ENCODE measurements at places on chromosomes 3 and 15.

DNA sequence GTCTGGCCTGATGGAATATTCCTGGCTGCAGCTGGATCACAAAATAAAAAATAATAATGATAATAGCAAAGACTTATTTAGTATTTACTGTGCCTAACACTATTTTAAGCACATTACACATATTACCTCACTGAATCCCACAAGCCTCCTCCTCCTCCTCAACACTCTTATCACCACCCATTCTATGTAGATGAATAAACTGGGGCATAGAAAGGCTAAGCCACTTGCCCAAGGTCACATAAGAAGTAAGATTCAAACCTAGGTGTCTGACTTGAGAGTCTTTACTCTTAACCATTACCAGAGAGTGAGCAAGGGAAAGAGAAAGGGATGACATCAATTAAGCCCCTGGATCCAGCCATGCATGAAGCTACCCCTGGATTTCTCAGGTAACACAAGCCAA is 493.1 kb downstream of the SHQ1 start:
- no peak for DNase-seq

- no peak for DNase-seq
Observed at GRCh38 chr3:71288269-71288930, 295.1 kb downstream of the FOXP1 start.

DNA sequence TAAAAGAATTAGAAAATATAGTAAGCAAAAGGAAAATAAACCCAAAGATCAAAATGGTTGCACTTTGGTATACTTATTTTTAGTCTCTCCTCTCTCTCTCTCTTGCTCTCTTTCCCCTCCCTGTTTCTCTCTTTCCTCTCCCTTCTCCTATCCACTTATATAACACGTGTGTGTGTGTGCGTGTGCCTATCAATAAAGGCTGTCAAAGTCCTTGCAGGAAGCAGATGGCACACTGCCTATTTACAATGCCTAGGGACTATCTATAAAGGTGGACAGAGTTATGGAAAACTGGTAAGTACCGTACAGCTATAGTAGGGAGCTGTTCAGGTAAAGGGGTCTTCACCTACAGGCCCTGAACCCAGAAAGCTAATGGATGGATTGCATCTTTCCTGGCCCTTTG is 161.6 kb downstream of the SQOR start:
- no peak for DNase-seq

- DNase-seq = no peak
Observed at GRCh38 chr3:18144571-18144970, 280.6 kb downstream of the SATB1 start.

- no peak for DNase-seq
Observed at GRCh38 chr3:162512488-162512887, 1015.9 kb downstream of the OTOL1 start.

- no peak for DNase-seq
Observed at GRCh38 chr3:103813955-103814354, 1379.1 kb downstream of the ZPLD1 start.

DNA sequence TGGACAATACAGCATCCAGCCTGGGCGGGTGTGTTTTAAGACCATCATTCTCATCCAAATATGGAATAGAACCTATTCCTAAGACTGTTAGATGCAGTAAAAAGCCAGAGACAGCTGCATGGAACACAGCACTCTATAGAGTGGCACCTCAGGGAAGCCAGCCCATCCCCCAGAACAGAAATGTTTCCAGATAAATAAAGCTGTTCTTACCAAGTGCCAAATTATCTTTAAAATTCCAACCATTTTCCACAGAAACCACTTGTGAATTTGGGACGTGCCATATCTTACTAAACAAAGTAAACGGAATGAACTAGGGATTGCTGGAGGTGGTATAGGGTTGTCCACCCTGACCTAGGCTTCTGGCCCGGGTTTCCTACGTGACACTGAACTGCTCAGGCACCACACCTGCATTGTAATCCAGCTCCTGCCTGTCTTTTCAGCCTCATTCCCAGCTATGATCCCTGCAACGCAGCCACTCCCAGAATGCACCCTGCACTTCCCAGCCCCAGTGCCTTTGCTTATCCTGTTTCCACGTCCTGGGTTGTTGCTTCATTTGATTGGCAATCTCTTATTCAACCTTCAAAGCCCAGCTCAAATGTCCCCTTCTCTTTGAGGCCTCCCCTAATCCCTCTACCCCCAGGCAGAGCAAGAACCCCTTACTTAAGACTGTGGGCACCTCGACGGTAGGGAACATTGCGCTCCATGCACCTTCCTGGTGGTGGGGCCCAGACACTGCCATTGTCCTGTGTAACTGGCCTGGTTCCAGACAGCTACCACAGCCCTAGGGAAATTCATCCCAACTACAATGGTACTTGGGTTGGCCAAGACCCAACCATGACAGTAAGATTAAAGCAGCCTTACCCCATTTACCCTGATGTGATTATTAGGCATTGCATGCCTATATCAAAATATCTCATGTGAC is 100.2 kb downstream of the IQSEC1 start:
- DNase-seq = no peak

DNA sequence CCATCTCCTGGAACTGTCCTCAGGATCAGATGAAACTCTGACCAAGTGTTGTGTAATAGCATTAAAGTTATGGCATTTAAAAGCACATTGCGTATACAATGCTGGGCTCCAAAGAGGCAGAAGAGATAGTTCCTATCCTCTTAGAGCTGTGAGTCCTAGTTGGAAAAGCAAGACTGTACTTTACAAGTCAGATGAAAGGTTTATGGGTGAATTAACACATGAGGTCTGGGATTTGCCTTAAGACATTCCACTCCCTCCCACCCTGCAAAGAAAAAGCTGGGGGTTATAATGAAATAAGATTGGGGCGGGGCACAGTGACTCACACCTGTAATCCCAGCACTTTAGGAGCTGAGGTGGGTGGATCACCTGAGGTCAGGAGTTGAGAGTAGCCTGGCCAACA is 35.6 kb downstream of the SNAPC5 start:
- no peak for DNase-seq

GRCh38 chr3:81931265-81932251 is 170.1 kb upstream of the GBE1 start:
- DNase-seq = no peak

DNA sequence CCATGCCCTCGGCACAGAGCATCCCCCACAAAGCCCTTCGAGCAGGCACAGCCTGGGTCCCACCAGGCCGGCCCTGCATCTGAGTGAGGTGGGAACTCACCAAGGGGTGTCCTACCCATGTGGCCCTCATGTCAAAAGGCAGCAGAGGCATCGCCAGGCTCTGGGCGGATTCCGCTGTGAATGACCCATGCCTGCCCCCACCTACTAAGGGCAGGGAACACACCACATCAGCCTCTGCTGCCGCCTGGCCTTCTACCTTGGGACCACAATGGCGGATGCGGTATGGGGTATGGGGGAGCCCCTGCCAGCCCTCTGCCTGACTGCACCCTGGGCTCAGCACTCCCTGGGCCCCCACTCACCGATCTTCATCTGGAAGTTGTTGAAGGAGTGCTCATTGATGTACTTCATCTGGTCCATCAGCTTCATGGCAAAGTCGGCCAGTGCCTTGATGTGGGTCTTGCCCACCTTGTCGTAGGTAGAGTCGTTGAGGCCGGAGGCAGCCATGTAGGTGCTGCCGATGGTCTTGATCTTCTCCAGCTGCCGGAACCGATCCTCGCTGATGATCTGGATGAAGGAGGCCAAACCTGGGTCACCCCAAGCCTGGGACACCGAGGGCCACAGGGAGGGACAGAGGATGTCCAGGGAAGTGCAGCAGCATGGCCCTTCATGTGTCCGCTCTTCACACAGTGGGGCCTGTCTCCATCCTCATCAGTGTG is 87.8 kb downstream of the SEC22A start:
- DNase-seq = no peak

GRCh38 chr15:94001255-94001801 is 230.0 kb upstream of the MCTP2 start:
- no peak for DNase-seq

GRCh38 chr3:149010504-149010951 is 19.2 kb downstream of the GYG1 start:
- DNase-seq = no peak

- DNase-seq = no peak
Observed at GRCh38 chr15:77557144-77557543, 75.6 kb downstream of the LINGO1 start.

GRCh38 chr15:69120732-69121131 is 39.7 kb upstream of the GLCE start:
- no peak for DNase-seq

- DNase-seq = no peak
Observed at GRCh38 chr3:36945333-36945980, 603 bp upstream of the TRANK1 start.

- DNase-seq = no peak
Observed at GRCh38 chr3:194475978-194476377, 10.8 kb downstream of the ATP13A3 start.

- DNase-seq = no peak
Observed at GRCh38 chr3:157300094-157300493, 136.6 kb upstream of the PTX3 start.

DNA sequence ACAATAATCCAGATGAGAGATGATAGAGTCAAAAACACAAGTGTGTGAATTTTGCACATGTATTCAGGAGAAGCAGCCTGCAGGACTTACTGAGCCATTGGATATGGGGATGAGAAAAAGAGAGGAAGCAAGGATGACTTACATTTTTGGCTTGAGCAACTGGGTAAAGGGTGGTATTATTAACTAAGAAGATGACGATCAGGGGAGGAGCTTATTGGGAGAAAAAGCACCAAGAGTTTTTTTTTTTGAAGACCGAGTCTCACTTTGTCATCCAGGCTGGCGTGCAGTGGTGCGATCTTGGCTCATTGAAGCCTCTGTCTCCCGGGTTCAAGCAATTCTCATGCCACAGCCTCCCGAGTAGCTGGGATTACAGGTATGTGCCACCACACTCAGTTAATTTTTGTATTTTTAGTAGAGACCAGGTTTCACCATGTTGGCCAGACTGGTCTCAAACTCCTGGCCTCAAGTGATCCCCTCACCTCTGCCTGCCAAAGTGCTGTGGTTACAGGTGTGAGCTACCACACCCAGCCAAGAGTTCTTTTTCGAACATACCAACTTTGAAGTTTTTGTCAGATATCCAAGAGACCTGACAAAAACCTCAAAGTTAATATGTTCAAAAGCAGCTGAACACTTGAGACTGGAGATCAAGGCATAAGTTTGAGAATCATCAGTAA is 14.8 kb upstream of the SH3BP5 start:
- DNase-seq = no peak

GRCh38 chr15:58665672-58666071 is 83.8 kb downstream of the ADAM10 start:
- no peak for DNase-seq

Data from stimulated activated CD4-positive, alpha-beta T cell treated with anti-CD3 and anti-CD28 coated beads, Interleukin-1b, Interleukin-23, amount 100 ng/mL, for 4 hours (primary cell).